ENCODE measurements at places on chromosomes 3 and 15.

GRCh38 chr3:112007633-112008032 is 8.9 kb downstream of the TAGLN3 start:
- no peak for DNase-seq

DNA sequence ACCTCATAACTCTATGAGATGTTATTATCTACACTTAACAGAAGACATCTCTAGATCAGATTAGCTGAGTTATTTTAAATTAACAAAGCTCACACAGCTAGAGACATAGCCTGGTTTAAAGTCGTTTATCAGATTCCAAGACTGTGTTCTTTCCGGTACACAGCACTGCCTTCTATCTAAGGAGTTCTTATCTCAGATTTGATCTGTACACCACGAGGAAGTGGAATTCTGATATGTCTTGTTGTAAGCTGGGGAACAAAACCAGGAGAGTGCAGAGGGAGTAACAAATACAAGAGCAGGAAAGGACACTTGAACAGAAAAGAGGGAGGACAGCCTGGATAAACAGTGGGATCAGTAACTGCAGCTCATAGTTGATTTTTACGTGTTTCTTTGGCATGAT is 61.7 kb upstream of the KCNMB2 start:
- DNase-seq, result no peak

DNA sequence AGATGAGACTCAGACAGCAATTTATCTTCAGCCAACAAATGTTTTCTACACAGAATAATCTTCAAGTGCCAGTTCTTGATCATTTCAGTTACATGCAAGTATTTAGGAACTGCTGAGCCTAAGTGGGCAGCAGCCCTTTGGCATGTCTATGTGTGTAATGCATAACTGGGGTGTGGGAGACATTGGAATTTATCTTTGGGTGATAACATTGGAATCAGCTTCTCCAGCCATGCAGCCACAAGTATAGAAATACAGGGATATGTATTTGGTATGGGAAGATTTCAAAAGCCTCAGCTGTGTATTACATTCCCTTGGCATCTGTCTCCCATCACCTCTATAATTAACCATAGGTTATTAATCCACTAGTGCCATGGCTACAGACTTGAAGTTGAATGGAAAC is 63.4 kb upstream of the FOXP1 start:
- DNase-seq, result no peak

GRCh38 chr3:195755791-195756676 is 35.3 kb downstream of the MUC20 start:
- DNase-seq, result no peak

- no peak for DNase-seq
These were observed 2.8 kb downstream of the VPS13C start for GRCh38 chr15:62057341-62057980.

GRCh38 chr3:52420388-52420787 is 24.5 kb downstream of the SEMA3G start:
- no peak for DNase-seq

DNA sequence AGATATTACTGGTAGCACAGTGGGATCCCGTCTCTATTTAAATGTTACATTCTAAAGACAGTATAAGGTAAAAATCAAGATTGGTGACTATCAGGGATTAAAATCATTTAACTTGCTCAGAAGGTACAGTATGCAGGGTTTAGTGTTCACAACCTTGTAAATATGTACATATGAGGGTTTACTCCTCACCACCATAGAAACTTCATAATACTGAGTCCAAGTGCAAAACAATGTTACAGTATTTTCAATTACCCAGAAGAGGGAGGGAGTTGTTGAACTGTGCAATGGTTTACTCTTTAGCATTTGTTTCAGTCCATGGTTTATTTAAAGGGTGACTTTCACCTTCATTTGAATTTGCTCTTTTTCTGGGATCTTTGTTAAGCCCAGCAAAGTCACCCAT is 165.1 kb downstream of the ZNF621 start:
- no peak for DNase-seq

GRCh38 chr3:172856795-172857742 is 106.5 kb downstream of the ECT2 start:
- no peak for DNase-seq

- DNase-seq, result no peak
These were observed 40.0 kb upstream of the SAMMSON start for GRCh38 chr3:69959581-69959980.

DNA sequence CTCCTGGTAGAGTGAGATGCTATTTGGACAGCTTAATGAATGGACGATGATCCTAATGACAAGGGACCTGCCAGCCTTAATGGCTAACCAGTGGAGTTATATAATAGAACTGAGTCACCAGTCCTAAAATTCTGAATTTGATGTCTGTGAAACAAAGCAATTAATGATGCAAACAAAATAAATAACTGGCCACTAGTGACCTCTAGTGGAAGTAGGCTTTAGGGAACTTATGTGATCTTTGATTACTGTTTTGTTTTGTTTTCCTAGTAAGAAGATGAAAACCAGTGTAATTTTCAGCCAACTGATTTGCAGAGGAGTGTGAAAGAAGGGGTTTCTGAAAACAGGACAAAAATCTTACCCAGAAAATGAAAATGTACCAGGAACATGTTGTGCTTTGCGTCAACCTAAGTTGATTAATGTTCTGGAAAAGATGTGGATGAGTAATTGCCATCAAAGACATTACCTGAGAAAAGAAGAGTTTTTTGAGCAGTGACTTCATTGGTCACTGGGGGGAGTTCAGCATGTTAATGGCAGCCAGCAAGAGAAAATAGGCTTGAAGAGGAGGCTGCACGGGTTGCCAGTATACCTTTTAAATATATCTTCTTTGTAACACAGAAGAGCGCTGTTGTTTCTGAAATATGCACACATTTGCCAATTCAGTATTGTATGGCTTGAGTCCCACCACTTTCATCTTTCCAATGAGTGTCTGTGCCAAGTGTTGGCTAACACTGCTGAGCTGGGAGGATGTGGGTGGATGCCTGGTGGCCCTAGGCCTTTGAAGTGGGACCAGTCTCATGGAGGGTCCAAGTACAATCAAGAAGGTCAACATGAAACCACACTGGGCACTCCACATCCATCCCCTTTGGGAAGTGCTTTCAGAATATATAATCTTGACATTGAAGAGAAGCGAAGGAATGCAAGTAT is 9.3 kb downstream of the VEPH1 start:
- DNase-seq, result no peak

- no peak for DNase-seq
These were observed 13.7 kb downstream of the NRROS start for GRCh38 chr3:196652961-196653795.

DNA sequence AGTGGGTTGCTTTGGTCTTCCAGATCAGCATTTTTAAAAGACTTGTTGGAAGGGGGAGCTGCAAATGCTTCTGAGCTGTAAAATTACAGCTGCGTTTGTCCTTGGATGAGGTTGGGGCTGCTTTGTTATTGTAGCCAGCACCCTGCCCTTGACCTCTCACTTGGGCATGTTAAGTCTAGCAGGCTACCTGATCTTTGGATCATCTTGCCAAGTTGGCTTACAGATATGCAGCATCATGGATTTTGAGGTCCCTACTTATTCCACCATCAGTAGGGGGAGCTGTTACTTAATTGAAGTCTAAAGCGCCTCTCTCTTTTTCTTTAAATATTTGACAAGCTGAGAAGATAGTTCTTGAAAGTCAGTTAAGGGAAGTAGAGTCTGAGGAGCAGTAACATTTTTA is 793.0 kb downstream of the MCTP2 start:
- DNase-seq, result no peak

- no peak for DNase-seq
These were observed 141.0 kb downstream of the MYLK start for GRCh38 chr3:123743121-123743520.

- DNase-seq, result no peak
These were observed 46.4 kb downstream of the TNFAIP8L3 start for GRCh38 chr15:51048308-51048707.

DNA sequence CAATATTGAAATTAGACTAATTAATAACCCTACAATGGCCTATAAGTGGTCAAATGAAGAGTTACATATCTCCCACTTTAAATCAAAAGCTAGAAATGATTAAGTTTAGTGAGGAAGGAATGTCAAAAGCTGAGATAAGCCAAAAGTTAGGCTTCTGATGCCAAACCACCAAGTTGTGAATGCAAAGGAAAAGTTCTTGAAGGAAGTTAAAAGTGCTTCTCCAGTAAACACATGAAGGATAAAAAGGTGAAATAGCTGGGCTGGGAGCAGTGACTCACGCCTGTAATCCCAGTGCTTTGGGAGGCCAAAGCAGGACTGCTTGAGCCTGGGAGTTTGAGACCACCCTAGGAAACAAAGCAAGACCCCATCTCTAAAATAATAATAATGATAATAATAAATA is 46.9 kb upstream of the DCUN1D1 start:
- no peak for DNase-seq

GRCh38 chr3:45985532-45986302 is 9.9 kb downstream of the FYCO1 start:
- DNase-seq, result no peak

GRCh38 chr3:4571690-4572334 is 78.7 kb downstream of the ITPR1 start:
- no peak for DNase-seq

- DNase-seq, result no peak
These were observed 87.6 kb downstream of the FOXP1 start for GRCh38 chr3:71495708-71496472.

DNA sequence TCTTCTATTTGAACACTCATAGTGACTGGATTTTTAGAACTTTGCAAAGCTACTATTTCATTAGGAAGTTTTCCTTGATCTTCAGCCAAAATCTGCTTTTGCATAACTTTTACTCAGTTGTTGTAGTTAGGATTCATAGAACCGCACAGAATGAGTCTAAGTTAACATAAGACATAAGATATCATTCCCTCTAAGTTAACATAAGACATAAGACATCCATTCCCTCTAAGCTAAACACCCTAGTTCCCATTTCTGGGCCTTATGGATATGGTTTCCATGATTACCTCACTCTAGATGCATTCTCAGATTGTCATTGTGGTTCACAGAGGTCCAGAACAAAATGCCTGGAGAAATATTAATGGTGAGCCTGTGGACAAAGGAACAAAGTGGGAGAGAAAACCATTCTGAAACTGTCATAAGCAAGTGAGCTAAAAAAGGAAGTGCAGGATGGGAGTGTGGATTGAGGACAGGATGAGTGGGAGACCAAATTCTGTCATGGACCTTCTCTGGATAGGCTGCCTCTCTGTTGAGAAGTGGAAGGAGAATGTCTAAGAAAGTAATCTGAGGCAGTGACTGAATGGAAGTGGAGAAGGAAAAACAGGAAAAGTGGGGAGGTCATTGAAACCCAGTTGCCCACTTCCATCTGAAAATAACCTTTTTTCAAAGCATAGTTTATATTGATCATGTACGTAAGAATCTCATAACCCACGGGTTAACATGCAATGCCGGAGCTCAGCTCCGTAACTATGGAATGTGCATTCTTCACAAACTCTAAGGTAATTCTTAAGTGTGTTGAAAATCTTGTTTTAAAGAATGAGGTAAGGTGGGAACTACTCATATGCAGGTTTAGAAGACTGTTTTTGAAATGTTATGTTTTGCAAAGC is 37.4 kb upstream of the SECISBP2L start:
- no peak for DNase-seq
